Peyer's patch (tissue), 4 donors: ENCODE measurements at places on chromosomes 12 and 14. TPM values are rescaled to one million over a fixed set of nuclear protein-coding genes. Genes with fewer than 3 reads are reported as not detected.

DNA sequence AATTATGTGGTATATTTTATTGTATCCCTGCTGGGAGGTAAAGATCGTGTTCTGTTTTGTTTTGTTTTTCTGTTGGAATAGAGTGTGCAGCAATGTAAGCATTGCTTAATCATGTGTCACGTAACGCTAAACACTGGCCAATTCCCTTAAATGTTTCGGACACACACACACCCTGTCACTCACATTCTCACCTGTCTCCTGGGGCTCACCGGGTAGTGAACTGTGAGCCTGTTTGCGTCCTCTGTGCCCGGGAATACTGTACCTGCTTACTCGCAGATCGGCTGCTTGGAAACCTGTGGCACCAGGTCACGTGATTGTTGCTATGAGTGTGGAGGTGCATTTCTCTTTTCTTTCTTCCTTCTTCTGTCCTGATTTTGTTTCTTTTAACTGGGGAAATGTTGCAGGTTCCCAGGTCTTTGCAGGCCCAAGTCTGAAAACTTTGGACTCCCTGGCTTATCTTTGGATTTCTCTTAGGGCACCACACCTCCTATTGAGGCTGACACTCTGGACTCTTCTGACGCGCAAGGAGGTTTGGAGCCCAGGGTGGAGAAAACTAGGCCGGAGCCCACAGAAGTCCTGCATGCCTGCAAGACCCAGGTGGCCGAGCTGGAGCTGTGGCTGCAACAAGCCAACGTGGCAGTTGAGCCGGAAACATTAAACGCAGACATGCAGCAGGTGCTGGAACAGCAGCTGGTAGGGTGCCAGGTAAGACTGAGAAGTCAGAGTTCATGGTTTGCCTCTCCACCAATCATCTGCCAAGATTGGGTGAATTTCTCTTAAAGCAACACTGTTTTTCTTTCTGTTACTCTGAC lies 181.1 kb downstream of the ESR2 start:
- DNase-seq: no peak

GRCh38 chr12:118326991-118327390 lies 45.7 kb downstream of the TAOK3 start:
- no peak for DNase-seq

Gene DPY19L2
- total RNA-seq: 0.35 TPM

GRCh38 chr12:38431921-38432320 lies 115.3 kb downstream of the ALG10B start:
- DNase-seq: no peak
